ENCODE measurements at places on chromosomes 11 and 22.

DNA sequence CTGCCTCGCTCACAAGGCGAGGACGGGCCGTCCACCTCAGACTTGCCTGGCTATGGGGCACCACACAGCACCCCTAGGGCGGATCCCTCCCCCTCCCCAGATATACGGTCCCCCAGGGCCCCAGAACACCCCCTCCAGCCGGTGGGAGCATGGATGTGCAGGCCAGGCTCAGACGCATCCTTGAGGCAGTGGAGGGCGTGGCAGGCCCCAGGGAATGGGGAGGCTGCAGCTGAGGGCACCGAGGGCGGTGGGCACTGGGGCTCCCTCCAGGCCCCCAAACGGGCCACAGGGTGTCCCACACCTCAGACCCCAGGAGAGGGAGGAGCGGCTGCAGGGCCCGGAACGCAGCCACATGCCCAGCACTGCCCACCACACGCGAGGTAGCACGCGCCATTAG, 12.1 kb downstream of the TTLL8 start:
- DNase-seq: no peak
- H3K4me1 ChIP-seq: no peaks in the 10 kb centered on the region
- H3K27me3 ChIP-seq: no peaks in the 10 kb centered on the region
- H3K27ac ChIP-seq: no peak overlapping the region
- no peak overlapping the region for H3K4me3 ChIP-seq

DNA sequence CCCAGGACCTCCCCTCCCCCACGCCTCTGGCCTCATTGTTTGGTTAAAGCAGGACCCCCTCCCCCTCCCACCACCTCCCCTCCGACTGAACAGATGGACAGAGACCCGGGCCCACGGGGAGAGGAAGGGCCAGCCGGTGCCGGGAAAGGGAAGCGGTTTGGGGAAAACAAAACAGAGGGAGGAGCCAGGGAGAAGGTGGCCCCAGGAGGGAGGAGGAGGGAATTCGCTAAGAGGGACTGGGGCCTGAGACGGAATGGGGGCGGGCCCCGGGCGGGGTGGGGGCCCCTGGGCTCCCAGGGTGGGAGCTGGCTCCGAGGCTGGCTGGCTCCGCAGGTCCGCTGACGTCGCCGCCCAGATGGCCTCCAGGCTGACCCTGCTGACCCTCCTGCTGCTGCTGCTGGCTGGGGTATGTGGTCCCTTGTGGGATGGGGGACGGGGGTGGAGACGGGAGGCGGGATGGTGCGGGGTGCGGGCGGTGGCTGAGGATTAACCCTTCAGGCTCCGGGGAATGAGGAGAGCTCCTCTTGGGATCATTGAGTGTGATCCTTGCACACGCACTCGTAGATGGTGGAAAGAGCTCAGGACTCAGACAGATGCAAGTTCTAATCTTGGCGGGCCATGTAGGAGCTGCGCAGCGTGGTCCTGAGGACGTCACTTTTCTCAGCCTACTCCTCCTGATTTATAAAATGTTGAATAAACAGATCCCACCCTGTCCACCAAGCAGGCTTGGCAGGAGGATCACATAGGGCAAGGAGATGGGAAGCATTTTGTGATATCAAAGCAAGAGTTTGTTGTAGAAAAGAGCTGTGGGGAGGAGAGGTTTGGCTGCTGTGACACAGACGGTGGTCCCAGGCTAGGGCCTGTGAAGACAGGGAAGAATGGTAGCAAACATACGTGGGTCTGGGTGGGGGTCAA, 688 bp downstream of the SERPING1 start:
- H3K4me3 ChIP-seq: peak overlapping the region; percentile 16
- no peak overlapping the region for H3K27ac ChIP-seq
- no peaks in the 10 kb centered on the region for H3K27me3 ChIP-seq
- DNase-seq: no peak
- no peaks in the 10 kb centered on the region for H3K4me1 ChIP-seq

- no peak overlapping the region for H3K27ac ChIP-seq
- H3K36me3 ChIP-seq: no peaks in the 10 kb centered on the region
- no peak overlapping the region for H3K4me3 ChIP-seq
- no peak for DNase-seq
- no peaks in the 10 kb centered on the region for H3K27me3 ChIP-seq
Measured at GRCh38 chr22:21695430-21696085, 29.7 kb downstream of the PPIL2 start.

- H3K27ac ChIP-seq: peak overlapping the region; percentile 87
- H3K4me3 ChIP-seq: peak overlapping the region; percentile 85
- H3K36me3 ChIP-seq: peaks cover 12% of the 10 kb centered on the region
- no peaks in the 10 kb centered on the region for H3K27me3 ChIP-seq
- peaks cover 22% of the 10 kb centered on the region for H3K4me1 ChIP-seq
- no peak for DNase-seq
Measured at GRCh38 chr11:57335023-57335342, 709 bp downstream of the SSRP1 start.

GRCh38 chr11:1854949-1855885, 2.3 kb downstream of the LSP1 start:
- H3K4me3 ChIP-seq: no peak overlapping the region
- DNase-seq: no peak
- H3K27ac ChIP-seq: no peak overlapping the region
- H3K27me3 ChIP-seq: no peaks in the 10 kb centered on the region

DNA sequence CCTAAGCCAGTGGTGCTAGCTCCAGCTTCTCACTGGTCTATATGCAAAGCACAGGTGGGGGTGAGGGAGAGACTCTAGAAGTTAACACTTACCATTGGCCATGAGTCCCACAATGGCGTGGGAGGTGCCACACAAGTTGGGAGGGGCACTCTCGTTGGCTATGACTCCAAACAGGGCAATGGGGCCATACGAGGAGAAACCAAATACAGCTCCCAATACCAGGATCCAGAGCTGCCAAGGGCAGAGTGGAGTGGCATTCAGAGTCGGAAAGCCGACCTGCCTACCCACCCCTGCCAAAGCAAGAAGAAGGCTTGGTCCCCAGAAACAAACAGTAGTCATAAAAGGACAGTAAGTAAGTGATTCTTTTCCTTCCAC, 5.6 kb downstream of the SLC37A4 start:
- no peaks in the 10 kb centered on the region for H3K27me3 ChIP-seq
- H3K27ac ChIP-seq: no peak overlapping the region
- peaks cover 5% of the 10 kb centered on the region for H3K36me3 ChIP-seq

DNA sequence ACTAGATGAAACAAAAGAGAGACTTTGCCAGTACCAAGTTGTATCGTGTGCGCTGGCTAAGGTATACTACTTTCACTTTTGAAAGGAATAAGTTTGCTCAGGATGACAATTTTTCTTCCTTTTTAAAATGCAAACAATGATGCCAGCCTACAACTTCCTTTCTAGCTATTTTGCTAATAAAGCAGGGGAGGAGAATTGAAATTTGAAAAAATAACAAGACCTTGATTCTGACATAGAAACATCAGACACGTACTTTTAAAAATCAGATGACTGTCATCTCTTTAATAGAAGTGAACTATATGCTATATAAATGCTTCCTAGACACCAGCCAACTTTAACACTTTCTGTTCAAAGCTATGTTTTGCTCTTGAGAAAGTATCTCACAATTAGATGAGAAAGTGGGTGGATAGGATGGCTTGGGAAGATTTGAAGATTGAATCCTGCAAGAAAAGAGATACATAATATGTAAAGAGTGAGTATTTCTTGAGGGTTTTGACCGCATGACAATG, 41.7 kb upstream of the BLID start:
- peak overlapping the region; percentile 44 for H3K4me3 ChIP-seq
- H3K27ac ChIP-seq: peak overlapping the region; percentile 98
- H3K36me3 ChIP-seq: no peaks in the 10 kb centered on the region
- no peak for DNase-seq
- peaks cover 58% of the 10 kb centered on the region for H3K4me1 ChIP-seq

GRCh38 chr11:85132851-85133585, 494.1 kb downstream of the DLG2 start:
- H3K27ac ChIP-seq: no peak overlapping the region
- DNase-seq: no peak
- no peaks in the 10 kb centered on the region for H3K27me3 ChIP-seq
- H3K36me3 ChIP-seq: no peaks in the 10 kb centered on the region
- H3K4me1 ChIP-seq: no peaks in the 10 kb centered on the region
- H3K4me3 ChIP-seq: no peak overlapping the region

- H3K4me1 ChIP-seq: no peaks in the 10 kb centered on the region
- no peak for DNase-seq
- H3K27ac ChIP-seq: no peak overlapping the region
- H3K4me3 ChIP-seq: no peak overlapping the region
- H3K36me3 ChIP-seq: no peaks in the 10 kb centered on the region
- H3K27me3 ChIP-seq: no peaks in the 10 kb centered on the region
Measured at GRCh38 chr11:66523611-66524010, 13.2 kb downstream of the BBS1 start.

GRCh38 chr11:46672381-46672839, 28.0 kb downstream of the ARHGAP1 start:
- no peak for DNase-seq
- peaks cover 6% of the 10 kb centered on the region for H3K36me3 ChIP-seq
- no peak overlapping the region for H3K27ac ChIP-seq
- no peak overlapping the region for H3K4me3 ChIP-seq

DNA sequence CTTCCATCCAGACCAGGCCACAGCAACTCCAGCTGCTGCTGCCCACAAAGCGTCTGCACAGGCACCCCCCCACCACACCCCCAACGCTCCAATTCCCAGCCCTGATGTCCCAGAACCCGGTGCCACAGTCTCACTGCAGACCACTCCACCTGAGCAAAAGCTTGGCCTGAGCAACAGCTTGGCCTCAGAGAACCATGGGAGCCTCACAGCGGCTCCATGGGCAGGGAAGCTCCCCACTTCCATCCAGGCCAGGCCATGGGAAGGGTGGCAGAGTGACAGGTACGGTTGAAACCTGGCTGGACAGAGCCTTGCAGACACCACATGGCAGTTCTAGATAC, 13.2 kb downstream of the PLXNB2 start:
- peak overlapping the region; percentile 87 for H3K27ac ChIP-seq
- H3K4me3 ChIP-seq: no peak overlapping the region
- H3K27me3 ChIP-seq: no peaks in the 10 kb centered on the region
- peaks cover 54% of the 10 kb centered on the region for H3K4me1 ChIP-seq
- no peaks in the 10 kb centered on the region for H3K36me3 ChIP-seq
- DNase-seq: no peak

DNA sequence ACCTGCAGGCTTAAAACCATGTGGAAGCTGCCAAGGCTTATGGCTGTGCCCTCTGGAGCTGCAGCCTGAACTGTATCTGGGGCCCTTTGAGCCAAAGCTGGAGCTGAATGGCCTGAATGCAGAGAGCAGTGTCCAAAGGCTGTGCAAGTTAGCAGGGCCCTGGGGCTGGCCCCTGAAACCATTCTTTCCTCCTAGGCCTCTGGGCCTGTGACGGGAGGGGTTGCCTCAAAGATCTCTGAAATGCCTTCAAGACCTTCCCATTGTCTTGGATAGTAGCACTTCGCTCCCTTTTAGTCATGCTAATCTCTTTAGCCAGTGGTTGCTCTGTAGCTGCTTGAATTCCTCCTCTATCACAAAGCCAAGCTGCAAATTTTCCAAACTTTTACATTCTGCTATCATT, 12.8 kb upstream of the IFTAP start:
- H3K36me3 ChIP-seq: no peaks in the 10 kb centered on the region
- H3K27ac ChIP-seq: no peak overlapping the region
- no peak overlapping the region for H3K4me3 ChIP-seq
- DNase-seq: no peak

DNA sequence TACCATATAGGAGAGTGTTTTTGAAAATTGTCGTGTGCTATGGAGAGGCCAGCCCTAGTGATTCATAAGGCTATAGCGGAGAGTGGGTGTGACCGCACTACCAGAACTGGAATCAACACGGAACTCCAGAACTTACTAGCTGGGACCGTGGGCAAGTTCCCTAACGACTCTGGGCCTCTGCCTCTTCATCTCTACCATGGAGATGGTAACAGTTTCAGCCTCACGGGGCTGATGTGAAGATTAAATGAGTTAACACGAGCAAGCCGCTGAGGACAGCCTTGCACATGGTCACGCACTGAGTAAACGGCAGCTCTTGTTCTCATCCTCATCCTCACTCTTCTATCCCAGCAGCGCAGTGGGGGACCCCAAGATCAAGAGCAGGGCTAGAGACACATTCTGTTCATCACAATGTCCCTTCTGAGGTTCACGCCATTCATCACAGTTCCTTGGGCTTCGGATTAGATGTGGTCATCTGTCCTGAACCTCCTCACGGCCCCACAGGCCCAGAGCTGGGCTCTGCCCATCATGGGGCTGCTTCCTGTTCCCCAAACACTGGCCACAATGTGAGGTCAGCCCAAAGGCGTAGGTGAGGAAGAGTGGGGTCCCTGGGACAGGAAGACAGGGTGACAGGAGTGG, 47.2 kb upstream of the CD5 start:
- DNase-seq: no peak
- H3K4me1 ChIP-seq: no peaks in the 10 kb centered on the region
- no peak overlapping the region for H3K4me3 ChIP-seq
- no peaks in the 10 kb centered on the region for H3K27me3 ChIP-seq
- H3K36me3 ChIP-seq: no peaks in the 10 kb centered on the region

GRCh38 chr11:23536907-23537306, 676.6 kb upstream of the CCDC179 start:
- H3K4me1 ChIP-seq: no peaks in the 10 kb centered on the region
- H3K36me3 ChIP-seq: no peaks in the 10 kb centered on the region
- no peak overlapping the region for H3K27ac ChIP-seq
- no peaks in the 10 kb centered on the region for H3K27me3 ChIP-seq
- no peak overlapping the region for H3K4me3 ChIP-seq
- no peak for DNase-seq

DNA sequence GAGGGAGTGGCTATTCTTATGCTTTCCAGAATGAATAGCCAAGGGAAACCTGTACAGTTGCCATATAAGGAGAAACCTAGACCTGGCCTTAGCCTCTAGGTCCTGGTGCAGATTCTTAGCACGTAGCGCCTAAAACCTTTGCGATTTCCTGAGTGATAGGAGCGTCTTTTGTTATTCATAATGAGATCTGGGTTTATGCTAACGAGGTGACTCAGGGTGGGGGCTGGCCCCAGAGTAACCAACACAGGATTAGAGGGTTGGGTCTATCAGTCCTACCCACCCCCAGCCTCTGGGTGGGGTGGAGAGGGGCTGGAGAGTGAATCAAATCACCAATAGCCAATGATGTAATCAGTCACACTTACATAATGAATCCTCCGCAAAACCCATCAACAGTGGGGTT, 73.4 kb upstream of the PARVG start:
- H3K27ac ChIP-seq: no peak overlapping the region
- H3K4me3 ChIP-seq: no peak overlapping the region
- H3K27me3 ChIP-seq: no peaks in the 10 kb centered on the region
- H3K4me1 ChIP-seq: no peaks in the 10 kb centered on the region
- no peaks in the 10 kb centered on the region for H3K36me3 ChIP-seq

- no peak overlapping the region for H3K27ac ChIP-seq
- H3K36me3 ChIP-seq: no peaks in the 10 kb centered on the region
- H3K27me3 ChIP-seq: no peaks in the 10 kb centered on the region
- no peak for DNase-seq
- no peak overlapping the region for H3K4me3 ChIP-seq
- peaks cover 17% of the 10 kb centered on the region for H3K4me1 ChIP-seq
Measured at GRCh38 chr11:61147791-61148620, 13.2 kb downstream of the VPS37C start.

- H3K27me3 ChIP-seq: no peaks in the 10 kb centered on the region
- no peak for DNase-seq
- no peak overlapping the region for H3K27ac ChIP-seq
- no peak overlapping the region for H3K4me3 ChIP-seq
Measured at GRCh38 chr22:27982106-27982505, 63.0 kb upstream of the PITPNB start.

- no peaks in the 10 kb centered on the region for H3K27me3 ChIP-seq
- H3K36me3 ChIP-seq: no peaks in the 10 kb centered on the region
- H3K4me1 ChIP-seq: peaks cover 10% of the 10 kb centered on the region
Measured at GRCh38 chr11:43737201-43737590, 56.7 kb downstream of the HSD17B12 start.

GRCh38 chr22:27810609-27811151, 9.1 kb upstream of the MN1 start:
- no peaks in the 10 kb centered on the region for H3K27me3 ChIP-seq
- no peak for DNase-seq
- no peaks in the 10 kb centered on the region for H3K36me3 ChIP-seq
- H3K4me1 ChIP-seq: no peaks in the 10 kb centered on the region
